ENCODE measurements at places on chromosomes 6 and 20. TPM values are rescaled to one million over a fixed set of nuclear protein-coding genes. Genes with fewer than 3 reads are reported as not detected.

DNA sequence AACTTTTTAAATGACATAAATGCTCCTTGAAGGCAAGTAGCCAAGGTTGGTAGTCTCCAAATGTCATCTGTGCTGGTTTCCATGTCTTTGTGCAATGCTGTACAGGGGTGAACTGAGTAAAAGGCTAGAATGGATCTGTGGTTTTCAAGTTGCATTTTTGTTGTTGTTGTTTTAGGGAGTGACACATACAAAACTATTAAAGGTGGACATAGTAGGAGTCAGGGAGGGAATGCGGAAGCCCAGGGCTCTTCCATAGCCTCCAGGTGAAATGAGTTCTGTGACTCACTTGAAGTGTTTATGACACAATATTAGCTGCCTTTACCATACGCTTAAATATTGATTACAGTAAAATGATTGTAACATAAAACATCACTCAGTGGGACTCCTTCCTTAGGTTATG lies 22.5 kb upstream of the QKI start:
- no peaks in the 10 kb centered on the region for H3K36me3 ChIP-seq
- DNase-seq: no peak
- no peak overlapping the region for H3K4me3 ChIP-seq
- H3K4me1 ChIP-seq: peaks cover 7% of the 10 kb centered on the region

GRCh38 chr6:165077876-165078275 lies 231.5 kb downstream of the C6orf118 start:
- H3K4me3 ChIP-seq: no peak overlapping the region
- no peaks in the 10 kb centered on the region for H3K4me1 ChIP-seq
- H3K36me3 ChIP-seq: no peaks in the 10 kb centered on the region
- no peak overlapping the region for H3K27ac ChIP-seq
- DNase-seq: no peak
- H3K27me3 ChIP-seq: no peaks in the 10 kb centered on the region

MCHR2 gene
- total RNA-seq: not detected

ADGB gene
- total RNA-seq: not detected

DNA sequence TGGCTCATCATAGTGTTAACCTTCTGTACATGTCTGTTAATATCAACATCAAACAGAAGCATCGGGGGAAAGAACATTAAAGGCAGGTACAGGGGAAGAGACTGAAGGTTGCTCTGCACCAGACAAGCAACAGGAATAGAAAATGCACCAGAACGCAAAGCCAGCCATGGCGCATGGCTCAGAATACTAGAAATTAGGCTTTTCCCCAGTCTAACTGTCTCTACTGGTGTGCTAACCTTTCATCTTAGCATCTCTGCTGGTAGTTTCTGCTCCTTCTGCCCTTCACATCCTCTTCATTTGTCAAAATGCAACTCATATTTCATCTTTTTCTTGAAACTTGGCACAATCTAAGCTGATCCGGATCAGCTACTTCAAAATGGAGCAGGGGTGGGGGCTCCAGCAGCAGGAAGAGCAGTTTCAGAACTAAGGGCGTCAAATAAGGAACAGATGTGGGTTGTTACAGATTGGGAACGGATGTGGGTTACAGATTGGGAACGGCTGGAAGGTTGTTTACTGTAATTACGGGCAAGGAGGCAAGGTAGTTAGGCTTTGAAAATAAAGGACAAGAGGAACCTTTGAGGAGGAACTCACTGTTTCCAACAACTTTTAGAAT lies 13.1 kb upstream of the RNASET2 start:
- H3K4me3 ChIP-seq: peak overlapping the region; percentile 4
- H3K4me1 ChIP-seq: peaks cover 22% of the 10 kb centered on the region
- no peak for DNase-seq
- H3K27me3 ChIP-seq: no peaks in the 10 kb centered on the region

SLC32A1 gene
- not detected for total RNA-seq

KIFC1 gene
- total RNA-seq: 157 TPM

DNA sequence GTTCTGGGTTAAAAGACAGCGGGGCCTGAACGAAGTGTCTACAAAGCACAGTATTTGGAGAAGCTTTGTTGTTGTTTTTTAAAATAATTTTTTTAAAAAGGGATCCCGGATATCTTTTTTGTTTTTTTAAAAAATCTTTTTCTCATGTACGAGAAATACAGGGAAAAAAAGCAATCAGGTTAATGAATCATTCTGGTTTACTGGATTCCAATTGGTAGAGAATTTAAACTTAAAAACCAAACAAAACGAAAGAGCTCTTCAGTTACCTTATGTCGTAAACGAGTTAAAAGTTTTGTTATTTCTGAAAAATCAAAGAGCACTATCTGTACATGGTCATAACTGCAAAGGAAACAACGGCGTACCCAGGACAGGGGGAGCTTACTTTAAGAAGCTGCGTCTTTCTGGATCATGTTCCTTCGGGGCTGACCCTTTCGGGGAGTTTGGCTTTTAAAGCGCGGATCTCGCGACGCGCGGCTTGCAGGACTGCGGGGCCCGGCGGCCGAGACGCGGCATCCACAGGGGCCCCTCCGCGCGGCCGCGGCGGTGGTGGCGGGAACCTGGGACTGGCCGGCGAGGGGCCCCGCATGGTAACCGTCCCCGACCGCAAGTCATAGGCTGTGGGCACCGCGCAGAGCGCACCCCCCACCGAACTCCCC lies 927 bp downstream of the IL20RA start:
- peaks cover 85% of the 10 kb centered on the region for H3K27me3 ChIP-seq
- peaks cover 7% of the 10 kb centered on the region for H3K4me1 ChIP-seq
- DNase-seq: no peak
- H3K36me3 ChIP-seq: no peaks in the 10 kb centered on the region

DNA sequence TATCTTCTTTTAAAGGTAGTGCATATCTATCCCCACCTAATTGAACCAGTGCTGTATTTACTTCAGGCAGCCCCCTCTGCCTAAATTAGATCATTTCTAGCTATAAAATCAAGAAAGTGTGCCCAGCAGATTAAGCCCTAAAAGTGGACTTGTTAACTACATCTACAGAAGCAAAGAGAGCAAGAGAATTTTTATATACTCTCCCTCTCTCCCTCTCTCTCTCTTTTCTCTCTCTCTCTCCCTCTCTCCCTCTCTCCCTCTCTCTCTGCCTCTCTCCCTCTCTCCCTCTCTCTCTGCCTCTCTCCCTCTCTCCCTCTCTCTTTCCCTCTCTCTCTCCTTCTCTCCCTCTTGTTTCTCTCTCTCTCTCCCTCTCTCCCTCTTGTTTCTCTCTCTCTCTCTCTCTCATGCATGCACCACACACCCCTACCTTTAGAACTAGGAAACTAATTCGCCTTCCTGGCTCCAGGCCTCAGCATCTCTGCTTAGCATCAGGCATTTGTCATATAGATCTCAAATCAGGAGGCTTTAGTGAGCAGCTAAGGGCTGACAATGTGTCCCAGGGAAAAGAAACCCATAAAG lies 71.4 kb downstream of the FOXA2 start:
- no peak overlapping the region for H3K4me3 ChIP-seq
- no peaks in the 10 kb centered on the region for H3K36me3 ChIP-seq
- no peak for DNase-seq
- no peaks in the 10 kb centered on the region for H3K27me3 ChIP-seq
- H3K27ac ChIP-seq: no peak overlapping the region
